ENCODE measurements at places on chromosomes 16 and 17.

DNA sequence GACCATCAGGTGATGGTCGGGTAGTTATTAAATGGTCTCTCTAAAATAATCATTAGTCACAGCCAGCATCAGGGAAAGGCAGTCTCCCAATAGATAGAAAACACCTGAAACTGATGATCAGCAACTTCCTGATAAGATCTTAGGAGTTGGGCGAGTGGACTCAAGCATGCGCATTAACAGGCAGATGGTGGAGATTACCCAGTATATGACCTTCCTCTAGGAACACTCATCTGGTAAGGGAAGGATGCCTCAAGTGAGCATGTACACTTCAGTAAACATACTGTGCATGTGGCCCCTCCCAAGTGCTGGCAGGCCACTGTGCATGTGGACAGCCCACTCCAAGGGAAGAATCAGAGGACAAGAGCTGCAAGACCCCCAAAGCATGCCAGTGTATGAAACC, 105.9 kb downstream of the ABCC12 start:
- H3K27ac ChIP-seq: no peak overlapping the region
- no peak for DNase-seq
- no peaks in the 10 kb centered on the region for H3K4me1 ChIP-seq
- H3K36me3 ChIP-seq: no peaks in the 10 kb centered on the region
- no peaks in the 10 kb centered on the region for H3K27me3 ChIP-seq

- H3K27me3 ChIP-seq: no peaks in the 10 kb centered on the region
- no peak for DNase-seq
- peaks cover 3% of the 10 kb centered on the region for H3K4me1 ChIP-seq
- no peaks in the 10 kb centered on the region for H3K36me3 ChIP-seq
Measured at GRCh38 chr16:56774016-56774680, 44.2 kb downstream of the NUP93 start.

DNA sequence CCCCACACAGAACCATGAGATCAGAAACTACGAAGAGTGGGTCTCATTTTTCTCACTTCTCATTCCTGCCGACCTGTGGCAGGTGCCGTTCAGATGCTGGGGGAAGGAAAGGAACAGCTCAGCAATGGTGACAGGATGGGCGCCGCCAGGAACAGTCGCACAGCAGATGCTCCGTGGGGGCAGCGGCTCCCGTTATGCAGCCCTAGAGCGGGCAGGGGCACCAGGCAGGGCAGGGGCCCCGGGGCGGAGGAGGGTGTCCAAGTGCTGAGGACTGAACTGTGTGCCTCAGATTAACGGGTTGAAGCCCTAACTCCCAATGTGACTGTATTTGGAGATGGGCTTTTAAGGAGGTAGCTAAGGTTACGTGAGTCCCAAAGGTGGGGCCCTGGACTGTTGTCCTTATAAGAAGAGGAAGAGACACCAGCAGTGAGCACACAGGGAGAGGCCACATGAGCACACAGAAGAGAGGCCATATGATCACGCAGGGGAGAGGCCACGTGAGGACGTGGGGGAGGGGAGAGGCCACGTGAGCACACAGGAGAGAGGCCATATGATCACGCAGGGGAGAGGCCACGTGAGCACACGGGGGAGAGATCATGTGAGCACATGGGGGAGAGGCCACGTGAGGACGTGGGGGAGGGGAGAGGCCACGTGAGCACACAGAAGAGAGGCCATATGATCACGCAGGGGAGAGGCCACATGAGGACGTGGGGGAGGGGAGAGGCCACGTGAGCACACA, 95.7 kb upstream of the METRNL start:
- H3K4me3 ChIP-seq: no peak overlapping the region
- no peaks in the 10 kb centered on the region for H3K4me1 ChIP-seq

- no peaks in the 10 kb centered on the region for H3K27me3 ChIP-seq
- H3K27ac ChIP-seq: no peak overlapping the region
- peaks cover 6% of the 10 kb centered on the region for H3K36me3 ChIP-seq
- no peak for DNase-seq
- peaks cover 15% of the 10 kb centered on the region for H3K4me1 ChIP-seq
Measured at GRCh38 chr16:67244387-67245185, 2.7 kb downstream of the FHOD1 start.

- no peaks in the 10 kb centered on the region for H3K27me3 ChIP-seq
- H3K36me3 ChIP-seq: peaks cover 4% of the 10 kb centered on the region
- H3K4me3 ChIP-seq: no peak overlapping the region
- no peak overlapping the region for H3K27ac ChIP-seq
- peaks cover 3% of the 10 kb centered on the region for H3K4me1 ChIP-seq
- DNase-seq: no peak
Measured at GRCh38 chr16:20166531-20167235, 93.0 kb upstream of the GPR139 start.

- no peaks in the 10 kb centered on the region for H3K27me3 ChIP-seq
- peaks cover 8% of the 10 kb centered on the region for H3K4me1 ChIP-seq
- no peak for DNase-seq
- no peak overlapping the region for H3K27ac ChIP-seq
- no peak overlapping the region for H3K4me3 ChIP-seq
Measured at GRCh38 chr16:19874026-19874425, 10.6 kb downstream of the GPRC5B start.

- no peak overlapping the region for H3K27ac ChIP-seq
- no peak overlapping the region for H3K4me3 ChIP-seq
- H3K4me1 ChIP-seq: no peaks in the 10 kb centered on the region
- DNase-seq: no peak
Measured at GRCh38 chr17:8029121-8029520, 9.7 kb upstream of the ALOX15B start.

DNA sequence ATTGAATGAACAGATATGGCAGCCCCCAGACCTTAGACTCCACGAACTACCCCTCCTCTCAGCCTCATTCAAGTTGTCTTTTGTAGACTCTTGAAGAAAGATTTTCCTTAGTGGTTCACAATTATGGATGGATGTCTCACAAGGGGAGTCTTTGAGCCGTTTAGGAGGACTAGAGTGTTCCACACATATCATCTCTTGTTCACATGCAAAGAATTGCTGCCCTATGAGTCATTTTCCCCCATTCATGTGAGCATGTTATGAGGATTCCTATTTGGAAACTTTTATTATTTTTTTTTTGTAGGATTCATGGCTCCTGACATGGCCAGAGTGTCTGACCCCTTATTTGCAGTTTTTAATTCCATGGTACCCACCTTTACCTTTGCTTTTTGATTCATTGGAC, 237.1 kb downstream of the SHISA9 start:
- H3K27me3 ChIP-seq: no peaks in the 10 kb centered on the region
- no peaks in the 10 kb centered on the region for H3K36me3 ChIP-seq
- DNase-seq: no peak
- no peak overlapping the region for H3K4me3 ChIP-seq
- H3K4me1 ChIP-seq: peaks cover 4% of the 10 kb centered on the region
- H3K27ac ChIP-seq: no peak overlapping the region

DNA sequence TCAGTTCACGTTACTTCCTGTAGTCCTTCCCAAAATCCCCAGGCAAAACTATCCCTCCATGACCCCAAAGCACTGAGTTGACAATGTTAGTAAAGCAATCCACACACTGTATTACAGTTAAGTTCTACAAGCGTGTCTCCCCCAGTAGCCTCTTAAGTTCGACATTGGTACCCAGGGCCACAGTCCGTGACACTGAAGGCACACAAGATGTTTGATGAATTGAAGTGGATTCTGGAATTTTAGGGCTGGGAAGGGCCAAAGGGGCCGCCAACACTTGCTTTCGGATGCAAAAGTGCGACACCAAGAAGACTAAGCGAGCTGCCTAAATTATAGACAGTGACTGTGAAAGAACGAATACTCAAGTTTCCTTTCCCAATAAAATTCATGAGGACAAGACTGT, 1.5 kb downstream of the VPS35 start:
- no peak for DNase-seq
- H3K27ac ChIP-seq: no peak overlapping the region
- H3K4me1 ChIP-seq: no peaks in the 10 kb centered on the region
- no peak overlapping the region for H3K4me3 ChIP-seq

DNA sequence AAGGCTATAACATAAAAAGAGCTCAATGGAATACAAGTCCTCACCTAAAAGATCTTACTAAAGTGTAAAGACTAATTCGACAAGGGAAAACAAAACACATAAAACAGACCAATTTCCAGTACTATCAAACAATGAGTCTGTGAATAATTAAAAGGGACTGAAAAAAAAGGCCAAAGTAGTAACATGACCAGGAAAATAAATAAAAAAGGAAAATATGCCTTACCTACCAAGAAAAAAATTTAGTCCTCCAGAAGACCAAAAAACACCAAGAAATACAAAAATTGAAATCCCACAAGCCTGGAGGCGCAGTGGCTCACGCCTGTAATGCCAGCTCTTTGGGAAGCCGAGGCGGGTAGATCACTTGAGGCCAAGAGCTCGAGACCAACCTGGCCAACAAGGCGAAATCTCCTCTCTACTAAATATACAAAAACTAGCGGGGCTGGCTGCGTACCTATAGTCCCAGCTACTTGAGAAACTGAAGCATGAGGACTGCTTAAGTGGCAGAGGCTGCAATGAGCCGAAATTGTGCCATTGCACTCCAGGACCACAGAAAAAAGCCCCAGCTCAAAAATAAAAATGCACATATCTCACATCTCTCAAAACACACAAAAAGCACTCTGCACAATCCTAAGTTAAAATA, 60.8 kb downstream of the TEX14 start:
- peak; percentile 92 for DNase-seq
- H3K27me3 ChIP-seq: no peaks in the 10 kb centered on the region
- no peaks in the 10 kb centered on the region for H3K4me1 ChIP-seq
- H3K27ac ChIP-seq: peak overlapping the region; percentile 92

DNA sequence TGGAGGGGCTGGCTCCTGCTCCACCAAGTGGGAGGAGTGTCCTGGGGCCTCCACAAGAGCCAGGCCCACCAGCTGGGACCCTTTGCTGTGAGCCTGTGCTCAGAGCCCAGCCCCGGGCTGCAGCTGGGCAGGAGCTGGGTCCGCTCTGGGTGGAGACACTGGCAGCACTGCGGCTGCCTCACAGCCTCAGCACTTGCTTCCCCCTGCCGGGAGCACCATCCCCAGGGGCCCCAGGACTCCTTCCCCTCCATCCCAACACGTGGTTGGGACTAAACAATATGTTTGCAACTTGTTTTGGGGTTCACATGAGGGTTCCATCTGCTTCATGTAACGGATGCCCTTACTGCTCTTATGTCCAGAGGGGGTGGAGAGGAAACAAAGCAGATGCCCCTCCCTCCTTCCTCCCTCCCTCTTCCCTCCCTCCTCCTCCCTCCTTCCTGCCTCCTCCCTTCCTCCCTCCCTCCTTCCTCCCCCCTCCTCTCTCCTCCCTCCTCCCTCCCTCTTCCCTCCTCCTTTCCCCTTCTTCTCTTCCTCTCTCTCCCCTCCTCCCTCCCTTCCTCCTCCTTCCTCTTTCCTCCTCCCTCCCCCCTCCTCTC, 16.3 kb upstream of the CBFA2T3 start:
- DNase-seq: peak; percentile 52
- H3K4me3 ChIP-seq: no peak overlapping the region
- H3K36me3 ChIP-seq: no peaks in the 10 kb centered on the region

DNA sequence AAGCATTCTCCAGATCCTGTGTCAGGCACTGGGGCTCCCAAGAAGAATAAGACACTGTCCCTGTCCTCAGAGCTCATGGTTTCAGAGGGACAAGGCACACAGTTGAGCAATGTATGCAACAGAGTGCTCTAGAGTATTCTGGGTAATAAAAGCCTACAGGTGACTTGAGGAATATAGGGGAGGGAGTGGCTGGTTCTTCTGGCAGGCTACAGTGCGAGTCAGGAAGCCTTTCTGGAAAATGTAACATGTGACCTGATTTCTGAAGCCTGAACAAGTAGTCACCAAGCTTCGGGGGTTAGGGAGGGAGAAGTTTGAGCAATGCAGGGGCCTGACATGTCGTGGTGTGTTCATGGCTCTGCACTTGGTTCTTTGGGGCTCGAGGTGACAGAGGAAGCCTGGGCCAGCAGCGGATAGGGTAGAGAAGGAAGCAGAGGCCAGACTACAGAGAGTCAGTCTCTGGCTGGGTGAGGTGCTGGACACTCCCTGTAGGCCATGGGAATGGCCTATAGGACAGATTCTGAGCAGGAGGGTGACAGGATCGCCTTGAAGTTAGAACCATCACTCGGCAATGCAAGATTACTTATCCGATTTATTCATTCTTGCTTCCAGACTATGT, 16.0 kb upstream of the LRRC75A start:
- H3K27ac ChIP-seq: no peak overlapping the region
- no peak for DNase-seq
- H3K4me3 ChIP-seq: no peak overlapping the region
- H3K27me3 ChIP-seq: no peaks in the 10 kb centered on the region
- peaks cover 9% of the 10 kb centered on the region for H3K4me1 ChIP-seq

- no peak for DNase-seq
- peak overlapping the region; percentile 65 for H3K4me3 ChIP-seq
- H3K36me3 ChIP-seq: no peaks in the 10 kb centered on the region
- peaks cover 54% of the 10 kb centered on the region for H3K27me3 ChIP-seq
- no peak overlapping the region for H3K27ac ChIP-seq
Measured at GRCh38 chr17:9023392-9024218, 2.3 kb downstream of the NTN1 start.

GRCh38 chr17:26731005-26731921, 562.7 kb upstream of the WSB1 start:
- peaks cover 18% of the 10 kb centered on the region for H3K36me3 ChIP-seq
- H3K27ac ChIP-seq: no peak overlapping the region
- DNase-seq: no peak
- H3K4me1 ChIP-seq: no peaks in the 10 kb centered on the region

GRCh38 chr16:70470927-70471341, 16.5 kb downstream of the FCSK start:
- no peaks in the 10 kb centered on the region for H3K36me3 ChIP-seq
- no peaks in the 10 kb centered on the region for H3K27me3 ChIP-seq
- H3K27ac ChIP-seq: no peak overlapping the region
- H3K4me1 ChIP-seq: no peaks in the 10 kb centered on the region

DNA sequence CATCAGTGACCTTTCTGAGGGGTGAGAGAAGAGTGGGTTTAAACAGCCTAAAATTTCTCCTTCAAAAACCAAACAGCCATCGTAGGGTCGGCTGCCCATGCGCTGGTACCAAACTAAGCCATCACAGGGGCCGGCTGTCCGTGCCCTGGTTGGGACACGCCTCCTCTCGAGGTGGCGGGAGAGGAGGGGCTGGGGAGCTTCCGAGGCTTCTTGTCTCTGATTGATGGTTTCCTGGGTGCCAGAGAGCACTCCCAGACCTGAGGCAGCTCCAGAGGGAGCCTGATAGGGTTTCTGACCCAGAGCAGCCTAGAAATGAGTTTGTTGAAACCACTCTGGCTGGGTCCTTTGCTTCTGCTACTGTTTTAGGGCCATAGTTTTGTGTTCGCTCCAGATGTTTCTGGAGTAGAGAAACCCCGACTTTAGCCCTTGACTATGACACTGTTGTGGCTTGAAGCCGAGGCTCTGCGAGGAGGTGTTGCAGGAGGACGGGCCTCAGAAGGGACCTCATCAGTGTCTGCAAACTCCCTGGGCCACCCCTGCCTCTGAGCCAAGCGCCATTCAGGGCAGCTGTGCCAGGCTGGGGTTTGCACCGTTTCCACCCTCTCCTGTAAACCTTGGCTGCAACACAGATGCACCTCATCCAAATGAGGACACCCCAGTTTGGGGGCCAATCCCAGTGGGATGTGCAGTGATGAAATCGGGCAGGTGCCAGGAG, 6.2 kb downstream of the ZNF276 start:
- peaks cover 5% of the 10 kb centered on the region for H3K27me3 ChIP-seq
- no peak overlapping the region for H3K27ac ChIP-seq
- H3K4me3 ChIP-seq: no peak overlapping the region
- DNase-seq: no peak

GRCh38 chr16:75457485-75458021, 6.9 kb downstream of the TMEM170A start:
- no peaks in the 10 kb centered on the region for H3K4me1 ChIP-seq
- H3K36me3 ChIP-seq: peaks cover 11% of the 10 kb centered on the region
- H3K27me3 ChIP-seq: no peaks in the 10 kb centered on the region
- DNase-seq: no peak
- no peak overlapping the region for H3K27ac ChIP-seq
